ENCODE measurements at places on chromosomes 4 and X.

GRCh38 chr4:37989398-37990260 lies 29.4 kb downstream of the PTTG2 start:
- DNase-seq, result no peak

DNA sequence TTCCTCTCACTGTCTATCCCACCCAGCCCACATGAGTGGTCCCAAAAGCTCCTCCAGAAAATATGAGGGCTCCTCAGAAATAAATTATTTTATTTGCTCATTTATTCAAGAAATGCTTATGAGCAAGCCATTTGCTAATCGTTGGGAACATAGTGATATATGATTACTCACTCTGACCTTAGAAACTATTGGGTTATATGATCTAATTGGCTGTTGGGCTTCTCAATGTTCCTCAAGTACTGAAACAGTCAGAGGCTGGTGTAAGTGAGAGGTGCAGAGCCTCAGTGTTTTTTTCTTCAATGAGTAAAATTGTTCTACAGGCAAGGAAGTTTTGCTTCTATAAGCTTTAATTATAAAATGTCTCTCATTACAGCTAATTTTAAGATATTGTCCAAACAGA lies 893.8 kb upstream of the INTU start:
- DNase-seq, result no peak

- peak; percentile 20 for DNase-seq
These were observed 1.6 kb downstream of the NHS start for GRCh38 chrX:17376431-17377077.

DNA sequence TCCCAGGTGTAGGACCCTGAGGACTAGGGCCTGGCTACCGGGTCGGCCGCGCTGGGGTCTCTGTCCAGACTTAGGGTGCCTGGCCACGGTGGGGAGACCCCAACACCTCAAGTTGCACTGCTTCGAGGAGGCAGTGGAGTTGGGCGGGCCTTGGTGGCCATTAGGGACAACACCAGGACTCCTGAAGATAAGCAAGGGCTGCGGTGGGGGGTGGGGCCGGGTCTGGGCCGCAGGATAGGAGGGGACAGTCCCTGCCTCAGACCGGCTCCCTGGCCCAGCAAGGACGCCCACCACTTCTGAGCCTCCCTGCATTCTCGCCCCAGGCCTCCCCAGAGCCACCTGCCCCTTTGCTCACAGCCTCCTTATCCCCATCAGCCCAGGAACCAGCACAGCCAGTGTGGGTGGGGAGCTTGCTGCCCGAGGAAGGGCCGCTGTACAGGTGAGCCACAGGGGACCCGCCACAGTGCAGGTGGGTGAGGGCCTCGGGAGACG lies 5.5 kb upstream of the MXD4 start:
- DNase-seq, result no peak

DNA sequence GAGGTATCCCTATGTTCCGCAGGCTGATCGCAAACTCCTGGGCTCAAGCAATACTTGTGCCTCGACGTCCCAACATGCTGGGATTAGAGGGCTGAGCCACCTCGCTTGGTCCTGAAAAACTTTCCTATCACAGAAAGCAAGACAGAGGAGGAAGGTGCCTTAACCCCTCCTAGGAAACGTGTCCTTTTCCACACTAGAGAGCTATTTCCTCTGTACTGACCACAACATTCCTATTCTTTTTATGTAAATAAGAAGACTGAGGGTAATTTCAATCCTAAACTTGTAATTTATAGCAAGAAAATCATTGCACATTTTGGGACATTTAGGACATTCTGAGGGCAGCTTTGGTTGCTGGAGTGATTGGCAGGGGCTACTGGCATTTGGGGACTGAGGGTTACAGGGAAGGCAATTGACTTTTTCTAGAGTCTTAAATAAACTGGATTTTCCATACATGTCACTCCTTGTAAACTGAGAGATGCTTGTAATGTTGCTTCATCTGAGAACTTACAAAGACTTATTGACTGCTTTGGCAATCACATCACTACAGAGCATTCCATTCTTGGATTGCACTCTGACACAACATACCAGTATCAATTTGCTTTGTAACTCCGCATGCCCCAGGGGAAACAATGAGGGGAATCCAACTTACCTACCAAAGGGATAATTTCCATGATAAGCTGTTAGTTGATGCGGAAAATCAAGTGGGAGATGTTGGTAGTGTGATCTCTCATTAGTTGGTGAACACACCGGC lies 15.6 kb downstream of the XAGE3 start:
- no peak for DNase-seq

DNA sequence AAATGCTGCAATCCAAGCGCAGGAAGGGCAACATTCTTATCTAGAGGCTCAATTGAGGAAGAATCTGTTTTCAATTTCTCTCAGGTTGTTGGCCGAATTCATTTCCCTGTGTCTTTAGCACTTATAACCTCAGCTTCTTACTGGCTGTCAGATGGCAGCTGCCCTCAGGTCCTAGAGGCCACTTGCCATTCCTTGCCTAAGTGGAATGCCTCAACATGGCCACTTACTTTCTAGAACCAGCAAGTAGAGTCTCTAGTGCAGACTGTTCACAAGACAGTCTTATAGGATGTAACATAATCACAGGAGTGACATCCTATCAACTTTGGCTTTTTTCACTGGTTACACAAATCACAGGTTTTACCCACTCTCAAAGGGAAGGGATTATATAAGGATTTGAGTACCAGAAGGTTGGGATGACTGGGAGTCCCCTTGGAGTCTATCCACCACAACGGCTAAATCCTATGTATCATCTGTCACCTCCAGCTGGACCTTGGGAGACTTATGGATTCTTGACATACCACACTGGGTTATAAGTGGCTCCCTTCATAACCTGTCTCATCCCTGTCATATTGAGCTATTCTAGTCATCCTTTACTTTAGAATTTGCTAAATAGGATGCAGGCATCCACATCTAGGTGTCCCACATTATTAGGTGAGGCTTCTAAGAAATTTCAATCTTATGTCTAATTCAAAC lies 297.9 kb upstream of the CTSO start:
- DNase-seq, result no peak

Measured in neural progenitor cell (in vitro differentiated cells).